CD4-positive, CD25-positive, alpha-beta regulatory T cell (primary cell): ENCODE measurements at places on chromosomes 3 and 15. TPM values are rescaled to one million over a fixed set of nuclear protein-coding genes. Genes with fewer than 3 reads are reported as not detected.

The TNFAIP8L3 gene
- not detected for polyA plus RNA-seq

The TNNC1 gene
- polyA plus RNA-seq, result 0.38 TPM

DNA sequence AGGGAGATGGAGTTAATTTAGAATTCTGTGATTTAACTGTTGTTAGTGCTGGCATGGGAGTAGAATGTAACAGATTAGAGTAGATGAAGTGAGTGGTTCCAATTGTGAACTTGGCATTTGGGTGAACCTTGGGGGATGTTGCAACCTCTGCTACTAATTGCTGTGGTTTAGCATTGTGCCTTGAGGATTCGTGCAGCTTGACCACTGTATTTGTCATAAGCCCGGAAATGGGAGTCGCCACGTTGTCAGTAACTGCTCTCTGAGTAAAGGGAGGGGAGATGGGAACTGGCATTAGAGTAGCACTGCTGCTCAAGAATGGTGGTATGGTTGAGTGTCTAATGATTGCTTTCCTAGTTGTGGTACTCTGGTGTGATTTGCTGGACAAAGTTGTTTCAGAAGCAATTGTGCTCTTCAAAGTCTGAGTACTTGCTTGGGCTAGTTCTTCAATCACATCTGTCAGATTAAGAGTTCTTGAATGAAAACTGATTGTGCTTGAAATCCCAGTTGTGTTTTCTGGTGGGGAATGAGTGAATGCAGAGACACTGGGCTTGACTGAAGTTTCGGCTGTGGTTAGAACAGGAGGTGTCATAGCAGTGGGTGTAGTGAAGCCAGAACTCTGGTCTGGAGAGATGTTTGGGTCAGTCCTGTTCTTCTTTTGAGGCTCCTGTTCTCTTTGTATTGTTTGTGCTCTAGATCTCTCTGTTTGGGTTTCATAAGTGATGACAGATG, 15.4 kb downstream of the IGSF10 start:
- H3K4me3 ChIP-seq, result no peak overlapping the region
- no peaks in the 10 kb centered on the region for H3K4me1 ChIP-seq
- H3K27me3 ChIP-seq, result no peaks in the 10 kb centered on the region
- no peaks in the 10 kb centered on the region for H3K36me3 ChIP-seq

DNA sequence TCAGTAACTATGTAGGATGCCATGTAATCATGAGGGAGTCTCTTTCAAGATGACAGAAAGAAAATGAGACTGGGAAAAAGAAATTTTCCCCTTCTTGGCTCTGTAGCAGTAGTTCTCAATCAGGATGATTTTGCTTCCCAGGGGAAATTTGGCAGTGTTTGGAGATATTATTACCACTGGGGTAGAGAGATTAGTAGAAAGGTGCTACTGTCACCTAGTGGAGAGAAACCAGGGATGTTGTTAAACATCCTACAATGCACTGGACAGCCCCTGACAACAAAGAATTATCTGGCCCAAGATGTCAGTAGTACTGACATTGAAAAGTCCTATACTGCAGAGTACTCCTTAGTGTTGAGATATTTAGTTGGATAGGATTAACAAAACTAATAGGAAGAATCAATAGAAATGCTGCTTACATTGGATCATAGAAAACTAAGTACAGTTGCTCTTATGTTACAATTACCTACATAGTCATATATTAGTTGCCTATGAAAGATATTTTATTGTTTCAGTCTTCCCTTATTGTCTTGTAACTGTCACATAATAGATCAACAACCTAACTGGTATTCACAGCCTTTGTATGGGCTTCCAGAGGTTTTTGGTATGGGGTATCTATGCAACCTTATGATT, 433.3 kb downstream of the RAP2B start:
- DNase-seq, result no peak
- no peaks in the 10 kb centered on the region for H3K27me3 ChIP-seq
- no peaks in the 10 kb centered on the region for H3K4me1 ChIP-seq
- H3K36me3 ChIP-seq, result no peaks in the 10 kb centered on the region
- no peak overlapping the region for H3K27ac ChIP-seq

DNA sequence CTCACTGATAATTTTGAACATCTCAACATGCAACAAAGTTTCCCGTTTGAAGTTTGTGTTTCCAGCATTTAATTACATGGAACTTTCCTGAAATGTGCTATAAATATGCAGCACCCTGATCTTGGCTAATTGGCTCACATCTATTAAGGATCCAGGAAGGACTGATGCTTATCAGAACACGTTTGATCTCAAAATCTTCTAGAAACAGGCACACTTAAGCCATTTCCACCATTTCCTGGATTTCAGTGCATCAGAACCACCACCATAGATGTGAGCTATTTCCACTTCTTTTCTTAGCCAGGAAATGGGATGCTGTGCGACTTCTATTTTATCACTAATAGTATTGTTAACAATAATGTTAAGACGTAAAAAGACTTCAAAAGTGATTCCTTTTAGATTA, 228.9 kb downstream of the FEZF2 start:
- no peak for DNase-seq
- no peak overlapping the region for H3K27ac ChIP-seq
- H3K4me3 ChIP-seq, result no peak overlapping the region
- no peaks in the 10 kb centered on the region for H3K36me3 ChIP-seq
- no peaks in the 10 kb centered on the region for H3K27me3 ChIP-seq

- H3K4me1 ChIP-seq, result peaks cover 28% of the 10 kb centered on the region
- peak; percentile 66 for DNase-seq
- H3K27ac ChIP-seq, result no peak within 1 kb of the TSS
- peak within 1 kb of the TSS; percentile 38 for H3K4me3 ChIP-seq
Measured at GRCh38 chr15:41493205-41493901, at the start of gene ITPKA. Gene ITPKA, plus strand, starts transcription at chr15:41493874. Its CDS starts 54 bp downstream, at chr15:41493928.

DNA sequence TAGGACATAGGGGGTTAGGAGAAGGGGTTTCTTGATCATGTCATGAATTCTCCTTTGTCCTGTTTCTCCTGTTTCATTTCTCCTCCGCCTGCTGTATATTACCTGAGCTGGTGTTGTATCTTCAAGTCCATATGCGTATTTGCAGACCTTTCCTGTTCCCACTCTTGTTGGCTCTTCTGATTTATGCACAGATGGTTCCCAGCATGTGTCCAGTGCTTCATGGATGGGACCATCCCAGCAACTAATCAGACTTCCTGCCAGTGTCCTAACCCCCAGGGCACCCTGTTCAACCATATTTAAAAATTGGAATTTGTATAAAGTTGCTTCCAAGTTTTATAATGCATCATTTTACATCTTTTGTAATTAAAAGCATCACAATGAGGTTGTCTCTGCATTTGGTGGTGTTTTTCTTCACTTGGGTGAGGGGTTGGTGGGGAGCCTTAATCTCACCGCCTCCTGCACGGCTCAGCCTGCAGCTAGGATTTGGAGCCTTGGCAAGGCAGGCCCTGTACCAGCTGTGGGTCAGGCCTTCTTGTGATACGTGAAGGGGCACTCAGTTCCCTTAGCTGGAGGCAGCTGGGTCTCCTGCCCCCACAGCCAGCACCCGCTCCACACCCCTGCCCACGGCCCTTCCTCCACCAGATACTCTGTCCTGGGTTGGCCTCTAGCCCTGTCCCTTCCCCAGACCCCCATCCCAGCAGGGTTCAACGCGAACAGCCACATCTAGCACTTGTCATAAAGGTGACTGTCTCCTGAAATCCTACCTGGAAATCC, 72.0 kb upstream of the BLM start:
- no peak for DNase-seq
- no peak overlapping the region for H3K4me3 ChIP-seq
- no peaks in the 10 kb centered on the region for H3K27me3 ChIP-seq
- H3K36me3 ChIP-seq, result peaks cover 32% of the 10 kb centered on the region
- peaks cover 12% of the 10 kb centered on the region for H3K4me1 ChIP-seq
- no peak overlapping the region for H3K27ac ChIP-seq

GRCh38 chr3:138329127-138329983, at the start of gene NME9:
Gene NME9, minus strand, starts transcription at chr3:138329851. Its CDS starts 516 bp downstream, at chr3:138329335.
- DNase-seq, result peak; percentile 82
- H3K36me3 ChIP-seq, result no peaks in the 10 kb centered on the region
- H3K4me3 ChIP-seq, result peak within 1 kb of the TSS; percentile 71
- peak within 1 kb of the TSS; percentile 66 for H3K27ac ChIP-seq
